ENCODE measurements at places on chromosomes 3 and 15.

DNA sequence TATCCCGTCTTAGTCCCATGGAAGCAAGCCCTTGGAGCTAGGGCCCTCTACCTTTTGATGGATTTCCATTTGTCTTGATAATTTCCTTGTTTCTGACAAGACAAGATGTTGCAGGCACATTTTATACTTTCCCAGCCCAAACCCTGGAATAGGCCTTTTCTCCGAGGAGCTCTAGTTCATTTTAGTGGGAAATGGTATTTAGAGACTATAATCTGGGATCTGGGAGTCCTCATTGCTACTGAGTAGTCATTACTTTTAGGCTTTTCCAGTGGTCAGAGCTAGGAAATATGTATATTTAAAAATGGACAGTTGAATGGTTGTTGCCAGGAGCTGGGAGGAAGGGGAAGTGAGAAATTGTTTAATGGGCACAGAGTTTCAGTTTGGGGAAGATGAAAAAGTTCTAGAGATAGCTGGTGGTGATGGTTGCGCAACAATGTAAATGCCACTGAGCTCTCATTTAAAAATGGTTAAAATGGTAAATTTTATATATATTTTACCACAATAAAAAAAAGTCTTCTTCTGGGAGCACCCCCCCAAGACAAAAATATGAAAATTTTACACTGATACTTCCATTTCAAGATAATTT, 31.6 kb downstream of the MLH1 start:
- no peak for DNase-seq

GRCh38 chr3:193737191-193737751, 144.3 kb downstream of the OPA1 start:
- DNase-seq: no peak

DNA sequence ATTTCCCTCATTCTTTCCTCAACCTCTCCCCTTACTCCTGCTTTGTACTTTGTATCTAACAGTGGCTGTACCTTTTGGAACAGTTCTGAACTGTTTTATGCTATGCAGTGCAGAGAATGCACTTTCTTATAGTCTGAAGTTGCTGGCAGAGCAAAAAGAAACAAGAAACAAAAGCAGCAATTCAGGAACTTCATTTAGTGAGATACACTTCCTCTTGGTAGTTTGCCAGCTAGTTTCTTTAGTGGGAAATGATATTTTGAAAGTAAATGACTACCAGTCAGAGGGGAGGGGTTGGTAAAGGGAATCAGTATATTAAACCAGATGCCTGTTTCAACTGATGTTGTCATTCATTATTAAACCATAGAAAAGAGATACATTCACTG, 55.0 kb upstream of the CHD2 start:
- DNase-seq: no peak

DNA sequence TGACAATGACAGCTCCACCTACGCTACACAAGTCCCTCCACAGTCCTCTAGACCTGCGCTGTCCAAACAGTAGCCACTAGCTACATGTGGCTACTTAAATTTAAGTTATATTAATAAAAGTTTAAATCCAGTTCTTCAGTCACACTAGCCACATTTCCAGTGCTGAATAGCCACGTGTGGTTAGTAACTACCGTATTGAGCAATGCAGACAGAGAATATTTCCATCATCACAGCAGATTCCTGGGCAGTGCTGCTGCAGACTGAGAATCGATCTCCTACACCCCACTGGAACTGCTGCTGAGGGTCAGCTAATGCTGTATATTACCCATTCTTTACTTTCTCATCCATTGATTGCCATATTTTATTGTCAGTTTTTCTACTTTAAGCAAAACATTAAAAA, 40.9 kb downstream of the HDC start:
- DNase-seq: no peak

GRCh38 chr15:25972141-25972675, 109.1 kb upstream of the ATP10A start:
- DNase-seq: no peak

- no peak for DNase-seq
Observed at GRCh38 chr3:160695915-160696327, 19.0 kb downstream of the ARL14 start.

DNA sequence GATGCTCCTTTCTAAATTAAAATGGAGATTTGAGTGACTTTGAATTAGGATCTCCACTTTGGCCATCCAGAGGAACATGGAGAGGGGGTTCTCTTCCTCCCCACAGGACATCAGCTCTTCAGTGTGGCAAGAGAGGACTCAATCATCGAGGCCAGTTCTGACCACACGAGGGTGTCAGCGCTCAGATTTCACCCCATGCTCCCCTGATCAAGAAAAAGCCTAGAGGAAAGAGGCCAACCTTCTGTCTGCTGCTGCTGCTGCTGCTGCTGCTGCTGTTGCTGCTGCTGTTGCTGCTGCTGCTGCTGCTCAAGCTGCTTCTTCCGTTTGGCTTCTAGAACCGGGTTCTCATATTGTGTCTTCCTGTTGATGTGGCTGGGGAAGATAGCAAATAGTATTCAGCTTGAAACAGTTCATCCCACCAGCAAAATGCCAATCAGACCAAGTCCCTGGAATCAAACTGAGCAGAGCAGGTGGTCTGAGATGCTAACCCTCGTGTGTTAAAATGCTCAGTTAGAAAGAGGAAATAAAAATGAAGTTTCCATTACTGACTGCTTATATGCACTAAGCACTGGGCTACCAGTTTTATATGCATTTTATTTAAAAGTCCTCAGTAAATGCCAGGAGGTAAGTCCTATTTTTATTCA, 599.0 kb downstream of the MAGI1 start:
- no peak for DNase-seq

- DNase-seq: no peak
Observed at GRCh38 chr15:55587321-55588069, 650 bp downstream of the PYGO1 start.

- no peak for DNase-seq
Observed at GRCh38 chr15:73268457-73268856, 100.3 kb downstream of the HCN4 start.

- DNase-seq: no peak
Observed at GRCh38 chr3:194482196-194482593, 4.6 kb downstream of the ATP13A3 start.

DNA sequence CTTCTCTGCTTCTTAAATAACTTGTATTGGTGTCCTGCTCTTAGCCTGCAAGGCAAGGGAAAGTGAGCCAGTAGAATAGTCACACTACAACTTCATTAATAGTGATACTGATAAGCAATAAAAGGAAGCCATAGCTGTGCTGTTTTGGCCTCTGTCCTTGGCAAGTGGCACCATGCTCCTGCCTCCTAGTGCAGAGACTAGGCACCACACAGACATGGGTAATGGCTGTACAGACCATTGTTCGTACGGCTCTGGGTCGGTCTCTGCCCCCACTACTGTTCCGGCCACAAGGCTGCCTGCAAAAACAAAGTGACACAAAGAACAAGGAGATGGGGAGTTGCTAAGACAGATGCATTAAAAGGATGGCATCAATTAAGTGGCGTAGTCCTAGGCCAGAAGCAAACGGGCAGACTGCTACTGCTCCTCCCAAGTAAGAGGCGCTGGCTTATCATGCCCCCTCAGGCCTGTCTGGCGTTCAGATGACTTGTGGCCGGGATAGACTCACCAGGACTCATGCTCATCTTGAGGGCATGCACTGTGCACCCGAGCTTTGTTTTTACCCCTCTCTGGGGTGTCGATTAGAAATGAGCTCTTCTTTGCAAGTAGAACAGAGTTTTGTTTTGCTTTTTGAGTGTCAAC, 75.6 kb downstream of the TRAK1 start:
- DNase-seq: no peak

GRCh38 chr15:100042558-100042957, 299.2 kb downstream of the ADAMTS17 start:
- DNase-seq: no peak

Data from T-helper 9 cell (primary cell).